ENCODE measurements at places on chromosomes 16 and 17.

DNA sequence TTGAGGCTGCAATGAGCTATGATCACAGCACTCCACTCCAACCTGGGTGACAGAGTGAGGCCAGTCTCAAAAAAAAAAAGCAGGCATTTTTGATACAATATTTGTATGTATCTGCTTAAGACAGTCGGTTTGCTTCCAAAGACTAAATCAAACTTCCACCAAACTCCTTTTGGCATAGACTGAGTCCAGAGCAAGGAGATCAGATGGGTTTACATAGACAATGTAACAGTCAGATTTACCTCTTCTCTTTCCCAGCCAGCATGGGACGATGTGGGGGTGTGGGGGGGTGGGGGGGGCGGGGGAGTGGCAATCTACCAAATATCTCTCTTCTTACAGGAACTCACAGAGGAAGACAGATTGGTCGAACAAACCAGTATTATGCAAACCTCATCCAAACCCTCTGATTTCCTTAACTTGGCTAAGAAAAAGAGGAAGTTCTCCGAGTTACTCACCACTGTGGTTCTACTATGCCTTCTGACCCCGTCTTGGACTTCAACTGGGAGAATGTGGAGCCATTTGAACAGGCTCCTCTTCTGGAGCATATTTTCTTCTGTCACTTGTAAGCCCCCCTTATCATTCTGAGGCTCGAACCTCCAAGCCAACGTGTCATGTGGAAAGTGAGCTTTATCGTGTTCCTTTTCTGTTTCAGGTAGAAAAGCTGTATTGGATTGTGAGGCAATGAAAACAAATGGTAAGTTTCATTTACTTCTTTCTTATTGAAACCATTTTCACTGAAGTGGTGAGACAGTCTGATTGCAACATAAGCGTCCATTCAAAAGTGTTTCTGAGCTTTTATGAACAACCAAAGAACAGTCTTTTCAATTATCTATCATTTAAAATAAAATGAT is at the start of gene MILR1:
Gene MILR1 (plus strand): TSS at position 451 of the 848 bp plus-strand sequence. CDS start 54 bp downstream, at position 505.
- DNase-seq: peak; percentile 23

GRCh38 chr17:75749545-75750389 is 15.2 kb downstream of the GALK1 start:
- peak; percentile 89 for DNase-seq

DNA sequence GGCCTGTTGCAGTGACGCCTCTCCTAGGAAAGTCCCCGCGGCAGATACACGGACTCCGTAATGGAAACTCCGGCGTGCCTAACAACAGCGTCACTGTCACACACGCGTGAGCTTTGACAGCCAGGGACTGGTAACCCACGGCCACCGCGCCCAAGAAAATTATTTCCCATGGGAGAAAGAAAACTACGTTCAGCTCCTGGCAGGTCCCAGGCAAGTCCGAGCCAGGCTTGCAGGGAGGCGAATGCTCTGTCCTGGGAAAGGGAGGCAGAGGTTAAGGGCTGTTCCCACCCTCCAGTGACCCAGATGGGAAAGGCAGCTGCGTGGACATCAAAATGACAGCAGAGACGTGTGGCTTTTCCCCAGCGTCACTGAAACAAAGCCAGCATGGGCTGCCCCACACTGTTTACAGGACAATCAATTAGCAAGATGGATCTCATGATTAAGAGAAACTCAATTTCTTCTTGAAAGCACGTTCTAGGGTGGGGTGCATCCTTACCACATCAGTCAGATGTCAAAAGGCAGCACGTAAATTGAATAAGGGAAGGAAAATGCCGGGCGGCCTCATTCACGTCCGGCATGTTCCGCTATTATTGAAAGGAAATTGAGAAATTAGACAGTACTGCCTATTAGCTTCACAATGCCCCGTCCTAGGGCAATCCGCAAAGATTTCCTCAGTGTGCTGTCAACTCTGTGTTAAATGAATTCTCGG is 82.5 kb downstream of the NXN start:
- DNase-seq: no peak

- peak; percentile 30 for DNase-seq
Observed at GRCh38 chr16:73058221-73058615, 10.3 kb upstream of the ZFHX3 start.

DNA sequence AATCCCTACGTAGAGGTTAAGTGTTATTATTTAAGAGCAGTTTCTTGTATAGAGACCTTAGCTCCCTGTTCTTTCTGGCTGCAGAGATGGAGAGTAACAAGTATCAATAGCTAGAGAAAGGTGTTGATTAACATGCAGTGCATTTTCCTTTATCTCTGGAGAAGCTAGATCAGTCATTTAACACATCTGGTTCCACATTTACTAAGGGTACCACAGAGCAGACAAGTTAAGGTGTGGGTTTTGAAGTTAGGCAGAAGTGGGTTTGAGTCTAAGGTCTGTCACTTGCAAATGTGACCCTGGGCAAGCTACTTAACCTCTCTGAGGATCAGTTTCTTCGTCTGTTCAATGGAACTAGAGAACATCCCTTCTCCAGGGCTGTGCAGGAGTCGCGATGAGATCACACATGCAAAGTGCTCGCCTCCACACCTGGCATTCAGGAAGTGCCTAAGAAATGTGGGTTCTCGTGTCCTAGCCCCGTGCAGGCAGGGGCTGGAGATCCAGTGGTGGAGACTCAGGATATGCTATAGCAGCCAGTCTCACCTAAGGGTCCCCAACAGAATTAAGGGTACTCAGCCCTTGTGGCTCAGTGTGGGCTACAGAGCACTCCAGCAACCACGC is 224.4 kb downstream of the XYLT1 start:
- DNase-seq: no peak

DNA sequence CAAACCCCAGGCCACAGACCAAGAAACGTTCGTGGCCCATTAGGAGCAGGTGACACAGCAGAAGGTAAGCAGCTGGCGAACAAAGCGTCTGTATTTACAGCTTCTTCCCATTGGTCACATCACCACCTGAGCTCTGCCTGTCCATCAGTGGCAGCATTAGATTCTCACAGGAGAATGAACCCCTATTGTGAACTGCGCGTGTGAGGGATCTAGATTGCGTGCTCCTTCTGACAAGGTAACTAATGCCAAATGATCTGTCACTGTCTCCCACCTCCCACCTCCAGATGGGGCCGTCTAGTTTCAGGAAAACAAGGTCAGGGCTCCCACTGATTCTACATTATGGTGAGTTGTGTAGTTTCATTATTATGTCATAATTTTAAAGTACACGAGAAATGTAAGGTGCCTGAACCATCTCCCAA is 186.3 kb downstream of the CPPED1 start:
- peak; percentile 43 for DNase-seq

DNA sequence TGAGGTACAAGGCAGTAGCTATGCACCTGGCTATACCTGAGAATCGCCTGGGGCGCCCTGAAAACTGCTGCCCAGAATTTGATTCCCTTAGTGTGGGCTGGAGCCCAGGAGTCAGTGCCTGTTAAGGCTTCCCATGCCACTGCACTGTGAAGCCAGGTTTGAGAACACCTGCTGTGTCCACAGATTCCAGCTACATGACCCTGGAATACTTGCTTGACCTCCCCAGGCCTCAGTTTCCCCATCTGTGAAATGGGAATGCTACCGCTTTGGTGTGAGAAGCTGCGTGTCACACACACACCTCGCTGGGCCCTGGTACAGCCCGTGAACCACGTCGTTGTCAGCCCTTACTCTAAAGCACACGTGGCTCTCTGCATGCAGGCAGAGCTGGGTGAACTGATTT is 271.0 kb downstream of the C16orf95 start:
- DNase-seq: no peak

GRCh38 chr17:48596735-48597527 is 3.4 kb upstream of the HOXB5 start:
- DNase-seq: no peak

DNA sequence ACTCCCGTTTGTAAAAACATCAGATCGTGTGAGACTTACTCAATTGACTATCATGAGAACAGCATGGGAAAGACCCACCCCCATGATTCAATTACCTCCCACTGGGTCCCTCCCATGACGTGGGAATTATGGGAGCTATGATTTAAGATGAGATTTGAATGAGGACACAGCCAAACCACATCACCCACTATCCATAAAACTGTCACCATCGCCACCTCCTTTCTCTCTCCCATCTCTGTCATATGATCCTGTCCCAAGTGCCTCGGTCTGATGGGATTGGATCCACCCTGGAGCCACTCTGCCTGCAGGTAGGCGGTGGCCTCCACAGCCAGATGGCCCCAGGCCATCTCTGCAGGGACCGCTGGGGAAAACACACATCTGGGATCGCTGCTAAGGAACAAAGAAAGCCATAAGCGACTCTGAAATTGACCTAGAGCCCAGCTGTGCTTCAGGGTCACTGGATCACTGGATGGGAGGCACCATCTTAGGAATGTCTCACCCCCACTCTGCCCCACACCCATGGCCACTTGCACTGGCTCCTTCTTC is 61.2 kb downstream of the TMEM186 start:
- no peak for DNase-seq

GRCh38 chr16:50526796-50527195 is 21.4 kb upstream of the NKD1 start:
- DNase-seq: no peak

All from activated CD4-positive, alpha-beta T cell treated with anti-CD3 and anti-CD28 coated beads, Interleukin-10, Interleukin-2, amounts not matched to agents 100 ng/mL and 50 ng/mL, durations not matched to agents 16 hours and 8 hours (primary cell).